ENCODE measurements at places on chromosomes 7 and 10. TPM values are rescaled to one million over a fixed set of nuclear protein-coding genes. Genes with fewer than 3 reads are reported as not detected.

GRCh38 chr10:70977625-70978024 lies 89.3 kb upstream of the PCBD1 start:
- DNase-seq: no peak

- DNase-seq: no peak
Measured at GRCh38 chr10:22684699-22685098, 29.7 kb downstream of the PIP4K2A start.

GRCh38 chr10:49243610-49244283 lies 55.2 kb upstream of the C10orf71 start:
- DNase-seq: no peak

DNA sequence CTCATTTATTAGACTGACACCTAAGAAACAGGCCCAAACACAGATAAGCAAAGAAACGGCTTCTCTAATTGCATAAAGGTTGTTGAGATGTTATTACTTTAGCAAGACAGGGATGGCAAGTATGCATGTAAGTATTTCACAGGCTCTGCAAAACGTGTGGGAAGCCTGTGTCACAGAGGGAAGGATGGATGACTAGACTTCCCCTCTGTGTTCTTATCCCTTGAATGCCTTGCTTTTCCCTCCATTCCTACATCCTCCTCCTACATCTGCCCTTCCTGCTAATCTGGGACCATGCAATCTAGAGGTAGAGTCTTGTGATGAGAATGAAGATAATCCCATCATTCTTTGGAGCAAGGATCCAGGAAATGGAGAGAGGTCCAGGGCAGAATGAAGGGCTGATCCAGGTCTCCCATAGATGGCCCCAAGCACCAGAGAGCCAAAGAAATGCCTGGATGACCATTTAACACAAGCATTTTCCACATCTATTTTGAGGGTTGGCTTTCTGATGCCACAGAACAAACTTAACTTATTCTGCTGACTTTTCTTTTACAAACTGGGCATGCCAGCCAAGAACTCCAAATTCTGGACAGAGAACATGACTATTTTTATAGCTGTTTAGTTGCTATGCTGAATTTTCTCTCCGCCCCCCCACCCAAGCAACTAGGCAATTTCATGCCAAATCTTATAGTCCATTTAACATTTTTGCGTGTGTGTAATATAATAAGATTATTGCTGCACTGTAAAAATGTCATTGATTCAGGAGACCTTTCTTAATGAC lies 48.1 kb downstream of the NRP1 start:
- DNase-seq: no peak

GRCh38 chr7:36131026-36131425 lies 22.0 kb upstream of the EEPD1 start:
- no peak for DNase-seq

DNA sequence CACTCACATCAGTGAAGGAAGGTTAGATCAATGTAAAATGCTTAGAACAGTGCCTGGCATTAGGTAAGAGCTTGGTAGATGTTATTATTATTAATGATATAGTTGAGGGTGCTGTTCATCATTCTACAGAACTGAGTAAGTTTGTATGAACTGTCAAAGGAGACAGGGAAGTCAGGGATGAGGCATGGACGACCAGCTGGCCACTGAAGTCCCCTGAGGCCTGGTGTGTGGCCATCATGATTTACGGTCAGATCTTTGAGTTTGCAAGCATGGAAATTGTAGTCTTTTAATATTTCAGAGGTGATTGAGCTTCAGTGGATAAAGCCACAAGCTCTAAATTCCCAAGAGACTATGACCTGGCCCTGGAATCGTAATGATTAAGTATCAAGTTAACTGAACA lies 6.9 kb downstream of the ARMC3 start:
- DNase-seq: no peak

DNA sequence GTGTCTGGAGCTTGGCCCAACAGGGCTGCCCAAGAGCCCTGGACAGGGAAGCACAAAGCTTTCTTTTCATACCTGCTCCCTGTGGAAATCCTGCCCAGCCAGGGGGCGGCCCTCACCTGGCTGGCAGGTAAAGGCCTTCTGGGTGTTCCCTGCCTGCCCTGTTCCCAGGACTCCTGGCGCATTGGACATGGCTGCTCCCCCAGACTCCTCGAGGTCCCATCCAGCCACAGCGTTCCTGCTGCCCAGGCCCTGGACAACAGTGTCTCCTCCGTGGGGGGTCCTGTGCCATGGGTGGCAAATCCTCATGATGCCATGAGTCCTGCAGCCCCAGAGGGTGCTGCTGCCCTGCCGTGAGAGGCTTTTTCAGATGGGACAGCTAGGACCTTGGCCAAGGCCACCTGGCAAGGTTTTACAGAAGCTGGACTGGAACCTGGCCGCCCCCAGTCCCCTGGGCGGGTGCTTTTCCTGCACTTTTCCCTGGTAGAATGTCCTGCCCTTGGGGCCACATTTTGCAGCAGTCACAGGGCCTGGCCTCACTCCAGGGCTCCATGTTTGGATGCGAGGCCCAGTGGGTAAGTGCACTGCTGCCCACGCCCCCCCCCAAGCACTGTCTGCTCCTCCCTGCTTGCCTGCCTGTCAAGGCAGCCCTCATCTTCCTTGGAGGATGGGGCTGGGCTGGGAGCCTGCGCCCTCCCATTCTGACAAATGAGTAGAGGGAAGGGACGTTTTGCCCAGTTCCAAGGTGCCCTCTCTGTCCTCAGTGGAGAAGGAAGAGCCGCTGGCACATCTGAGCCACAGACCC lies 60.7 kb downstream of the LHPP start:
- DNase-seq: no peak

DNA sequence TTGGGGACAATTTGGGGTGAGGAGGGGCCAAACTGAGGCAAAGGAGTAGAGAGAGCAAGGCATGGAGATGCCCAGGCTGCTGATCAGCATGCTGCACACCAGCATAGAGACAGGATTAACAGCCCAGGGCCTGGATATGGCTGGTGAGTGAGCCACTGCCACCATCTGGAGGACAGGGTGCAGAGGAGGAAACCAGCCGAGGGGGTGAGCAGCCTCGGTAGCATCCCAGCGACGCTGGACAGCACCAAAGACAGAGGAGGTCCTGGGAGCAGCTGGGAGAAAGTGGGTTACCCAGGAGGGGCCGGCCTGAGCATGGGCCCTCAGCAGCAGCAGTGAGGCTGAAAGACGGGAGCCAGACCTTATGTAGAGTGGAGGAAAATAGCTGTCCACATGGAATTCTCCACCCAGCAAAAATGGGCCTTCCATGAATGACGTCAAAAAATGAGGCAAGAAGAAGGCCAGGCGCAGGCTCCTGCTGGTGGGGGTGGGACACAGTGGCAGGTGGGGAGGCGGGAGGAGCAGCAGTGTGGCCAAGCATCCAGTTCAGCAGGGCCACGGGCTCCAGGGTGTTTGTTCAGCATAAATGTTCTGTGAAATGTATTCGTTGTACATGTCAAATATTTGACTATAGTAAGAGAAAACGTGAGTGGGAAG lies 16.7 kb downstream of the RET start:
- no peak for DNase-seq

- no peak for DNase-seq
Measured at GRCh38 chr7:90758933-90759562, 162.9 kb downstream of the CDK14 start.

DNA sequence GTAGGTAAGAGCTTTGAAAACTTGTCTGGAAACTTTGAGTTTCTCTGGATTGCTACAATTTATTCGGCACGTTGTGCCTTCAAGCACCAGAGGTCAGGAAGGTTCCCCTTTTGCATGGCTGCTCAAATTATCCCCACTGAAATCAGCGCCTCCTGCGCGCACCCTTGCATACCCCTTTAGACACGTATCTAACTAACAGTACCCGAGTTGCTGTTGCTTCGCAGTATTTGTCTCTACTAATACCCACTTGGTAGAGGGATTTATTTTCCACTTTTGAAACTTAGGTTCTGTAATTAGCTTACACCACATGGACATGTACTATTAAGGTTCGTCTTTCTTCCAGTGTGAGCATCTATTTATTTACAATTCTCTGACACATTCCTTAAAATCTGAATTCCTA lies 1.6 kb downstream of the MEOX2 start:
- no peak for DNase-seq

DNA sequence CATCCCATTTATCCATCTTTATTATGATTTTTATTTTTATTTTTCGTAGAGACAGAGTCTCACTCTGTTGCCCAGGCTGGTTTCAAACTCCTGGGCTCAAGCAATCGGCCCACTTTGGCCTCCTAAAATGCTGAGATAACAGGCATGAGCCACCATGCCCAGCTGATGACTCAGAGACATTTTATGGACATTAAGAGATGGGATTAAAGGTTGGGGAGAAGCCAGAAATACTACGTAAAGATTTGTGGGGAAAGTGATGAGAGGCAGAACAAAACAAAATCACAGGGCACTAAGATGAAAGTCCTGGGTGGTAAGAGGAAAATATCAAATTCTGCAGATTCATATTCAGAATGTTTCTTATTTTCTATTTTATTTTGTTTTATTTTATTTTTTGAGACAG lies 7.6 kb downstream of the WNT8B start:
- DNase-seq: no peak

GRCh38 chr7:149878523-149878921 lies 4.8 kb downstream of the ATP6V0E2 start:
- no peak for DNase-seq

DNA sequence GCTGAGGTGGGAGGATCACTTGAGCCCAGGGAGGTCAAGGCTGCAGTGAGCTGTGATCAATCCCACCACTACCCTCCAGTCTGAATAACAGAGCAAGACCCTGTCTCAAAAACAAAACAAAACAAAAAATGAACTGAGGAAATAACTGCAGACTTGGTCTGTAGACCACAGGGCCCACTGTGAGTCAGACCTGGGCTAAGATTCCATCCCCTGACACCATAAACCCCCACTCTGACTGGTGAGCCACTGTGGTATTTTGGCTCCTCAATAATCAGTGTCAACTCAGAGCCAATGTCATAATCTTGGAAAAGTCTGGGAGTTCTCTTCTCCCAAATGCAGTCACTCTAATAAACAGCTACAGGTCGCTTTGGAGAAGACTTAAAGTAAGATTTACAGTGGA lies 24.0 kb upstream of the ERCC6 start:
- DNase-seq: no peak

DNA sequence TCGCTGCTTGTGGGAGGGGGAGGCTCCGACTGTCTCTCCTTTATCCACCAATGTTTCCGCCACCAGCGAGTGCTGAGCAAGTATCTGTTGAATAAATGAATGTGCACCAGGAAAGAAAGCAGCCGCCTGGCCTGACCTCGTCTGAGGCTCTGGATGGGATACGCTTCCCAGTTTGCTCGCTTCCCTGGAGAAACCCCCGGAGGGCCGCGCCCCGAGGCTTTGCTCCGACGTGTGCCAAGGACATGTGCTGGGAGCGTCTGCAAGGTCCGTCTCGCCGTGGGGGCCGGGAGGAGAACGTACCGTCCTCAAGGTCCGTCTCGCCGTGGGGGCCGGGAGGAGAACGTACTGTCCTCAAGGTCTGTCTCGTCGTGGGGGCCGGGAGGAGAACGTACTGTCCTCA lies 536.4 kb downstream of the DNAJB6 start:
- DNase-seq: no peak

DNA sequence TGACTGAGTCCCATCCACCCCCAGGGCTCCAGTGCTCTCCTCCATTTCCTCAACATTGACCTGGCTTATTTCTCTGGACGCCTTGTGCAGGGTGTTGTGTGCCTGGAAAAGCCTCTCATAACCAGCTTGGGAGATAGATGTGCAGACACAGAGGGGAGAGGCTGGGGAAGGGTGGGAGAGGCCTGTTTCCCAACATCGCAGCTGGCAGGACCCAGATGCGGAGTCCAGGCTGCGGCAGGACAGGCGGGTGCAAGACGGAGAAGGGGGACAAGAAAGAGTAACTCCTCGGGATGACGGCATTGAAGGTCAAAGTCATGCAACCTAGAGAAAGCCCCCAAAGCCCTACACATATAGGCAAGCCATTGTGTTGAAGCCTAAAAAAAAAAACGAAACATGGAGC lies 54.1 kb upstream of the ANTXRL start:
- DNase-seq: no peak

DNA sequence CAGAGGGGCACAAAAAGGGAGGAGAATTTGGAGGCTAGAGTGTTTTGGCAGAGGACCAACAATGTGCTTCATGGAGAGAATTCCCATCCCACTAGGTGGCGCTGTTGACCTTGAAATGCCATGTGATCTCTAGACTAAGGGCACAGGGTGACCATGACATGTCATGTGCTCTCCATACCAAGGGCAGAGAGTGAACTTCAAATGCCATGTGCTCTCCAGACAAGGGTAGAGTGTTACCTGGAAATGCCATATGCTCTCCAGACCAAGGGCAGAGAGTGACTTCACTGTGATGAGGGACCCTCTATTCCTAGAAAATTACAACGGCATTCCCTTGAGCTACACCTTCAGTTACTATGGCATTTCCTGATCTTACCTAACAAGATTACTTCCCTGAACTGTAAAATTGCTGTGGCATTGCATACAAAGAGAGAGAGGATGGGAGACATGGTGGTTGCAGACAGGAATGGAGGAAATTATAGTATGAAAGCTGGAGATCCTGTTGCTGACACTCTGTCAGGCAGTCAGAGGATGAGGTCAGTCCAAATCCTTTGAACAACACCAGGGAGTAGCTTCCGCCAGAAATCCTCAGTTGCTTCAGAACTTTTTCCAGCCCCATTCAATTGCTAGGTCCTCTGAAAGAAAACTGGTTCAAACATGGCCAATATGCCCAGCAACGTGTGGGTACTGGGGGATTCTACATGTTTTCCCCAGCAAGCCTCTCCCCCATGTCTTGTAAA lies 60.9 kb upstream of the ACSM6 start:
- peak; percentile 70 for DNase-seq

GRCh38 chr10:72285972-72286521 lies 12.3 kb downstream of the DDIT4 start:
- DNase-seq: no peak

GRCh38 chr10:63574011-63574410 lies 52.8 kb downstream of the REEP3 start:
- no peak for DNase-seq

GRCh38 chr10:11959966-11960365 lies 82.6 kb downstream of the UPF2 start:
- no peak for DNase-seq

Gene MKI67
- total RNA-seq: 196 TPM

Gene CYP2C19
- not detected for total RNA-seq

Gene RTKN2
- 1.1 TPM for total RNA-seq

Gene DIP2C
- 0.22 TPM for total RNA-seq

Gene IRF5
- total RNA-seq: 4.0 TPM

Gene PWWP2B
- 2.9 TPM for total RNA-seq

Data from activated naive CD8-positive, alpha-beta T cell treated with anti-CD3 and anti-CD28 coated beads for 36 hours (primary cell).